Esophagus squamous epithelium (tissue), 5 donors: ENCODE measurements at places on chromosomes 5 and 9. TPM values are rescaled to one million over a fixed set of nuclear protein-coding genes. Genes with fewer than 3 reads are reported as not detected.

The ITGA2 gene
- total RNA-seq = 18.3 TPM

The CCDC180 gene
- total RNA-seq = 0.88 TPM

The PRR16 gene
- total RNA-seq = 2.3 TPM

The DMRT3 gene
- total RNA-seq = not detected

The NRG2 gene
- 2.3 TPM for total RNA-seq

The CAMK4 gene
- 2.7 TPM for total RNA-seq

The TTC23L gene
- not detected for total RNA-seq

The DRD1 gene
- not detected for total RNA-seq

The GRM6 gene
- total RNA-seq = not detected

The SLC36A3 gene
- total RNA-seq = not detected

The ANXA6 gene
- 39.5 TPM for total RNA-seq

The FUBP3 gene
- total RNA-seq = 28.2 TPM

The PCDHGA3 gene
- total RNA-seq = 0.45 TPM

The PTPRD gene
- 4.2 TPM for total RNA-seq

The AGXT2 gene
- total RNA-seq = not detected

The MARVELD2 gene
- 20.8 TPM for total RNA-seq

The CTNND2 gene
- 0.50 TPM for total RNA-seq

The NSG2 gene
- not detected for total RNA-seq

The SLC4A9 gene
- not detected for total RNA-seq

The NUTM2G gene
- total RNA-seq = not detected

The PCDHB7 gene
- 0.76 TPM for total RNA-seq

The TXNDC8 gene
- total RNA-seq = not detected

The CEMIP2 gene
- total RNA-seq = 13.5 TPM

The CCL27 gene
- not detected for total RNA-seq

The GGTA1 gene
- 29.9 TPM for total RNA-seq

The TRAF1 gene
- 2.9 TPM for total RNA-seq

The TAS2R1 gene
- not detected for total RNA-seq
